Left hindlimb (tissue), 1 donor: ENCODE measurements at places on chromosomes 5 and 9.

DNA sequence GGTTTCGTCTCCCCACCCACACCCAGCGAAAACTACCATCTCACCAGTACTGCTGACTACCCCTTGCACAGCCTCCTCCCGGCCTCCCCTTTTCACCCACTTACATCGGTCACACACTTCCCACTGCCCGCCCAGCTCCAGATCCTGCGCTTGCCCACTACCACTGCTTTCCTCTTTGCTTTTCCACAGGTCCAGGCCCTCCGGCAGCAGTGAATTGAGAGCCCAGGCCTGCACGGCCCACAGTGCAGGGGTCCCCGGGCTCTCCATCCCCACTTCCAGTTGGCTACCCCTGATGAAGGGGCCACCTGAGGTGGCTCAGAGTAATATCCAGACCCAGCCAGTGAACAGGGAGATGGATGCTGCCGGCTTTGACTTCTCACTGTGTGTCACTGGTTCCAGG, 120.2 kb upstream of the FSTL4 start:
- no peak for DNase-seq

DNA sequence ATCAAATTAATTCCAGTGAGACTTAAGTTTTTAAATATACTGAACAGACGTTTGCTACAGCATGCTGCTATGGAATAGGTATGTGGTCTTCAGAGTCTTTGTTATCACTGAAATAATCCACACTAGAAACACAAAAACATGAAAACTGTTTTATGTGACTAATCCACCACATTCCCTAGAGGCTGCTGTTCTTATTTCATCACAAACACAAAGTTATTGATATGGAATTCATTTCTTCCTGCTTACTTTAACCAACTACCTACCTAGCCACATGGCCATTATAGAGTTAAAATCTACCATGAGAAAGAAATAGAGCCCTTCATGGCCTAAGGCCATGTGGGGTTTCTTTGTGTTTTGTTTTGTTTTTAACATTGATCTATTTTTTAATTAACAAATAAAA, 232.3 kb upstream of the PTGER4 start:
- no peak for DNase-seq

GRCh38 chr9:124574534-124575375, 67.6 kb upstream of the NR5A1 start:
- no peak for DNase-seq

- no peak for DNase-seq
These were observed 295.7 kb upstream of the PTGER4 start for GRCh38 chr5:40383749-40384651.

- DNase-seq, result no peak
These were observed 992.1 kb downstream of the DNAH5 start for GRCh38 chr5:12952409-12952808.

DNA sequence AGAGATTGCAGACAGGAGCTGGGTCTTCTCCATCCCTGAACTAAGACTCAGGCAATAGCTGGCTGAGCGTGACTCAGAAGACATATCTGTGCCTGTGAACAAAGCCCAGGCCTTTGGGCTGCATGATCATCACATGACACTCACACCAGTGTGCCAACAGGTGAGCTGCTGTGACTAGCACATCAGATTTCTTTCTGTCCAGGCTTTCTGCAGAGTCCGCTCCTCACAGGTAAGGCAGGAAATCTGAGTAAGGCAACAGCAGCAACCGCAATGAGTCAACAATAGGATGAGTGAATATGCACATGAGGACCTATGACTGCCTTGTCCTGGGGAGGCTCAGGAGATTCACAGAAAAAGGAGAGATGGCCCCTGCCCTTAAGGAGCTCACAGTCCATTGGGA, 293.6 kb downstream of the ACTL7B start:
- no peak for DNase-seq

DNA sequence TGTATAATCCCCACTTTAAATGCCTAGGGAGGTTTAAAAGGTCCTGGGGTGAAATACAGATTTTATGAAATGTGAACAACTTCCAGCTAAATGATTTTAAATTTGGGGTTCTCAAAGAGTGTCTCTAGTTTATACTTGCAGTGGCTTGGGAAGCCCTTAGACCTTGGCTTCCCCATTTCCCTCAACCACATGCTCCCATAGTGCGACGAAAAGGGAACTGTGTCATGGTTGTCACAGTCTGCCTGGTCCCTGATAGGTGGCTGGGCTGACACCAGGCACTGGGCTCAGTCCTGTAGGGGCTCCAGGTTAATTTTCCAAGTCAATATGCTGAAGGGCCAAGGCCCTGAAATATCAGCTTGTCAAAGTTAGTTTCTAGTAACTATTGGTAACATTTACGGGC, 10.4 kb upstream of the CXCL14 start:
- DNase-seq, result no peak

GRCh38 chr9:16386007-16386826, 484.3 kb downstream of the BNC2 start:
- no peak for DNase-seq

GRCh38 chr5:61991430-61991829, 314.6 kb upstream of the KIF2A start:
- DNase-seq, result no peak

GRCh38 chr9:37119907-37120842, at the start of gene ZCCHC7:
TSS of gene ZCCHC7 (plus strand) at chr9:37120574.
- DNase-seq, result peak; percentile 97

DNA sequence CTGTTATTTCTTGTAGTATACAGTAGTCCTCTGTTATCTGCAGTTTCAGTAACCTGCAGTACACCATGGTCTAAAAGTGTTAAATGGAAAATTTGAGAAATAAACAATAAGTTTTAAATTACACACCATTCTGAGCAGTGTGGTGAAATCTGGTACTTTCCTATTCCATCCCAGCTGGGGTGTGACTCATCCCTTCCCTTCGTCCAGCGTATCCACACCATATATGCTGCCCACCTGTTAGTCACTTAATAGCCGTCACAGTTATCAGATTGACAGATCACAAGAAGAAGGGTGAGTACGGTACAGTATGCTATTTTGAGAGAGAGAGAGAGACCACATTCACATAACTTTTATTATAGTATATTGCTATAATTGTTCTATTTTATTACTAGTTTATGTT, 28.9 kb downstream of the FAM151B start:
- no peak for DNase-seq

DNA sequence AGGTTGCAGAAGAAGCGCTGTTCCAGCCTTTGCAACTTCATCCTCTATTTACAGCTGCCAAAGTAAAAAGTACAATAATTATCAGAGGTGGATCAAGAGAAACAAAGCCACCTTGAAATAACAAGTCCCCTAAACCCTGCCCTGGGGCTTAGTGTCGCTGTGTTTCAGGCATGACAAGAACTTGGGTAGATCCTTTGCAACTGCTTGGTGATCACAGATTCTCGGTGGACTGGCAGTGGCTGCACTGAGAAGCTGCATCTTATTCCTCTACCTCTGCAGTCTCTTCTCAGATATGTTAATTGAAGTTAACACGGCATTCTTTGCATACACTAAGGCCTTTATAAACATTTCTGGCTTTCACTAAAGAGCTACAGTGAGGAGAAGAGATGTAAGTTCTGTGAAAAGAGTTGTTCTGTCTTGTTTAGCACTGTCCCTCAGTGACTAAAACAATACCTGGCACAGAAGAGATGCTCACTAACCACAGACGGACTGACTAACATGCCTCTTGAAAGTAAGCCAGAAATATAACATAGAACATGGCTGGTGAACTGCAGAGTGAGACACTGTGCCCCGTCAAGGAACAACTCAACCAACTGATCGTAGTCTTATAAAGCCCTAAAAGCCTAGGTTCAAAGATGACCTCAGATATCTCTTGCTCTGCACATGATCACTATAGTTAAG, 144.2 kb downstream of the MLLT3 start:
- DNase-seq, result no peak

GRCh38 chr5:53405396-53405795, 75.0 kb upstream of the FST start:
- DNase-seq, result no peak

DNA sequence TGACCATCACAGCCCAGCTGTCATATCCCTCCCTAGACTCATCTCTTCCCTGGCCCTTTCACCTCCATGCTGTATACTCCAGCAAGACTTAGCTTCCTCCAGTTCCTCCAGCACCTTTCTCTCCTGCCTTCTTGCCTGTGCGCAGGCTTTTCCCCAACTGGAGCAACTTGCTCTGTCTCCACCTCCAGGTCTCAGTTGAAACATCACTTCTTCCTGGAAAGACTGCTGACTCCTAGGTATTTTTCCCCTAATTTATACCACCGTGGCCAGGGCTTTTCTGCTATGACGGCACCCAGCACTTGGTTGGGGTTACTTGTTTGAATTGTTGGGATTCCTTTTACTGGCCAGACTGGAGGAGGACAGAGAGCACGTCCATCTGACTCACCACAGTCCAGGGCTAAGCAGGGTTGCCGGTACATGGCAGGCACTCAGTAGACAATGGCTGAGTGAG, 67.5 kb downstream of the KCNIP1 start:
- no peak for DNase-seq

DNA sequence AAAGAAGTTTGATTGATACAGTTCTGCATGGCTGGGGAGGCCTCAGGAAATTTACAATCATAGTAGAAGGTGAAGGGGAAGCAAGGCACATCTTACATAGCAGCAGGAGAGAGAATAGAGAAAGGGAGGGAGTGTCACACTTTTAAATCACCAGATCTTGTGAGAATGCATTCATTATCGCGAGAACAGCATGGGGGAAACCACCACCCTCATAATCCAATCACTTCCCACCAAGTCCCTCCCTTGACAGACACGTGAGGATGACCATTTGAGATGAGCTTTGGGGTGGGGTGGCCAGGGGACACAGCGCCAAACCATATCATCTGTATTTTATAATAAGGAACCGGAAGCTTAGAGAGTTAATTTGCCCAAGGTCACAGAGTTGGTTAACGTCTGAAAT, 13.7 kb upstream of the FOCAD start:
- DNase-seq, result no peak

DNA sequence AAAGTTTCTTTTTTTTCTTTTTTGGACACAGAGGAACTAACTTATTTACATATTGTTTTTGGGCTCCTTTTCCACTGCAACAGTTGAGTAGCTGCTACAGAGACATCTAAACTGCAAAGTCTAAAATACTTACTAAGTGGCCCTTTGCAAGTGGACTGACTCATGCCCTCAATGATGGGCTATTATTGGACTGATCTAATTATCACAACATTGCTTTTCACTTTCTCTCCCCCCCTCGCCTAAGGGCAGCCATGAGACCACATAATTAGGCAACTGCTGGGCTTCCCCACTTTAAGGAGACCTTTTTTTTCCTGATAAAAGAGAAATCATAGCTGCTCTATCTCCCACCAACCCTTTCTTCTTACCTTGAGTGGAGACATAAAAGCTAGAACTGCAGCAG, 47.0 kb downstream of the PLK2 start:
- DNase-seq, result no peak

GRCh38 chr5:139391570-139392323, 2.0 kb upstream of the MZB1 start:
- DNase-seq, result no peak

- DNase-seq, result no peak
These were observed 316.0 kb upstream of the DMAC1 start for GRCh38 chr9:8115570-8115969.

- DNase-seq, result no peak
These were observed 615.3 kb downstream of the BNC2 start for GRCh38 chr9:16255217-16255616.

GRCh38 chr5:124524552-124525232, 221.7 kb downstream of the ZNF608 start:
- no peak for DNase-seq

DNA sequence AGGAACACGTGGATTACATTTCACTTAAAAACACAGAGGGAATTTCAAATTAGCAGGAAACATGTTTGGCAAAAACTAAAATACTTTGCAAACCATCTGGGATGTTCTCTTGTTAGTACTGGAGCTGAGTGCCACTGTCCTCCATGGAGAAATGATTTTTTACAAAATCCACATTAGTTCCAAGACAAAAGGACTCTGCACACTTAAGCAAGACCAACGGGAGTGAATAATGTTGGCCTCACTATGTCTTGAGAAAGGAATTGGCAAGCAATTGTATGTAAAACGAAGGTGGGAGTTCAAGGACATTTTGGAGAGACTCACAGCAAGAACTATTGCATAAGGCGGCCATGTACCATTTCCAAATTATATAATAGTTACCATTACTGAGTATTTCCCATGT, 547.5 kb downstream of the EBF1 start:
- DNase-seq, result no peak

DNA sequence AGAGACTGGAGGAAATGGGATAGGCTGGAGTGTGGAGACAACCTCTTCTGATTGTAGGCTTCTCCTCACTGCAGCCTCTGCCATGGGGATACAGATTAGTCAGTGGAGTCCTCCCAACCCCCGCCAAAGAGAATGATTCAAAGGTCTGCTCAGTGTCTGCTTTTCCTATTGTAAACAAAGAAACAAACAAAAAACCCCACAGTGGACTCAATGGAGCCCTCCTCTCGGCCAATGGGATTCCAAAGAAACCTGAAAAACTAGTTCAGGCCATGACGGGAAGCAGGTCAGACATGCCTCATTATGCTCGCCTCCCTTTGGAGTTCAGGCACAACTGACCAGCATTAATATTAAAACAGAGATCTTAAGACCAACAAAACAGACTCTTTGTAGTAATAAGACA, 85.8 kb downstream of the SEC61B start:
- DNase-seq, result no peak

- DNase-seq, result no peak
These were observed 130.9 kb downstream of the DIRAS2 start for GRCh38 chr9:90511711-90512110.

DNA sequence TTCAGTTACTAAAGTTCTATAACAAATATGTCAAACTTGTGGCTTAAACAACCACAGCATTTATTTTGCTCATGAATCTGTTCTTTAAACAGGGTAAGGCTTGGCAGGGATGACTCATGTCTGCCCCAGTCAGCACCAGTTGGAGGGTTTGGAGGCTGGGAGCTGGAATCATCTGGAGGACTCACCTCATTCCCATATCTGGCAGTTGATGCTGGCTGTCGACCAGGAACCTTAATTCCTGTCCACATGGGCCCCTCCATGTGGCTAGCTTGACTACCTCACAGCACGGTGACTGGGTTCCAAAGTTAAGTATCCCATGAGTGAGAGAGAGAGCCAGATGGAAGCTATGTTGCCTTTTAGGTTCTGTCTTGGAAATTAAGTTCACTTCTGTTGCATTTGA, 13.8 kb upstream of the CCL28 start:
- no peak for DNase-seq

DNA sequence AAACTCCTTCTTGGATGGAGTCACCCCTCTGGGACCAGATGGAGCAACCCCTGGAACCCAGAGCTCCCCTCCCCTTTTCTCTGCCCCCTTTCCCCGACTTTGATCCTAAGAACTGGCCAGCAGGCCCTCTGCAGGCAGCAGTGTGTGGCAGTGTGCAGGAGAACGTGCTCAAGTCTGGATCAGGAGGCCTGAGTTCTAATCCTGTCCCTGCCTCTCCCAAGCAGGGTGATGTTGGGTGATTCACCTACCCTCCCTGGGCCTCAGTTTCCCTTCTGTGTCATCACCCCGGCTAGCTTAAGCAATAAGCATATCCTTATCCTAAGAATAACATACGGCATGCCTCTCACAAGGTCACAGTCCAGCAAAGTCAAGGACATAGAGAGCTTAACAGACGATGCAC, 67.6 kb downstream of the C9orf50 start:
- DNase-seq, result no peak

GRCh38 chr5:134432174-134432573, 20.5 kb upstream of the CDKN2AIPNL start:
- no peak for DNase-seq

GRCh38 chr9:28927691-28928090, 1354.4 kb upstream of the C9orf72 start:
- DNase-seq, result no peak
